ENCODE measurements at places on chromosomes 1 and 21.
A peak's percentile ranks its signal among the peaks of the same experiment; 100 is the strongest.

- no peak for DNase-seq
Observed at GRCh38 chr1:31981972-31982371, 31.7 kb upstream of the KHDRBS1 start.

DNA sequence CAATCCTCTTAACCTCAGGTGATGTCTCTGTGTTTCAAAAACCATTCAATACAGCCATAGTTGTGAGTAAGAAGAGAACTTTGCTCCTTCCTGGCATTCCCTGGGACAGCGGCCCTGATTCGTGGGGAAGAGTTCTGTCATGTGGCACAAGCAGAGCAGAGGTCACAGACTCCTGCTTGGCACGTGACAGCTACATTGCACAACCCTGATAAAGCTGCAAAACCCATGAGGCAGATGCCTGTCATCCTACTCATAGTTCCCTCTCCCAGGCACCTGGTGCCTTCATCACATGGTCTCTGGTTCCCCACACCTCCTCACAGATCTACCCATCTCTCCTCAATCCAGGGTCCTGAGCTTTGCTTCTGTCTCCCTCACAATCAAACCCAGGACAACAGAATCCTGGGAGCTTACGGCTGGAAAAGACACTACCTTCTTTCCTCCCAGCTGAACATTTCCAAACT is 70.8 kb downstream of the PLPP3 start:
- DNase-seq: no peak

DNA sequence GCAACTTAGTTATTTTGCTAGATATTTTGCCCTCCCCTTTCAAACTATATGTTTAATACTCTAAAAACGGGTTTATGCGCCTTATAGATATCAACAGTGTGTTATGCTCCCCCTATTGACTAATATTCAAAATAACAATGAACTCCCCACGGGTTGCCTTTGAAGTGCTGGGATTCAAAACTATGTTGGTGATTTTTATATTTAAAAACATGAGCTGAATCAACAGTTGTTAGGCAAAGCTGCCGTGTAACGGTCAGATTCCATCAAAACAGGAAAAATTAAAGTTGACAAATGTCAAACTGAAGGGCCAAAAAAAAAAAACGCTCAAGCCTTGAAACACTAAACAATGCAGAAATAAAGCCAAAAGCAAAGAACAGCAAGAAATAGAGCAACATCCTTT is 2.5 kb downstream of the TGFBR3 start:
- no peak for DNase-seq

- DNase-seq: no peak
Observed at GRCh38 chr21:45292399-45293219, 4.9 kb upstream of the POFUT2 start.

DNA sequence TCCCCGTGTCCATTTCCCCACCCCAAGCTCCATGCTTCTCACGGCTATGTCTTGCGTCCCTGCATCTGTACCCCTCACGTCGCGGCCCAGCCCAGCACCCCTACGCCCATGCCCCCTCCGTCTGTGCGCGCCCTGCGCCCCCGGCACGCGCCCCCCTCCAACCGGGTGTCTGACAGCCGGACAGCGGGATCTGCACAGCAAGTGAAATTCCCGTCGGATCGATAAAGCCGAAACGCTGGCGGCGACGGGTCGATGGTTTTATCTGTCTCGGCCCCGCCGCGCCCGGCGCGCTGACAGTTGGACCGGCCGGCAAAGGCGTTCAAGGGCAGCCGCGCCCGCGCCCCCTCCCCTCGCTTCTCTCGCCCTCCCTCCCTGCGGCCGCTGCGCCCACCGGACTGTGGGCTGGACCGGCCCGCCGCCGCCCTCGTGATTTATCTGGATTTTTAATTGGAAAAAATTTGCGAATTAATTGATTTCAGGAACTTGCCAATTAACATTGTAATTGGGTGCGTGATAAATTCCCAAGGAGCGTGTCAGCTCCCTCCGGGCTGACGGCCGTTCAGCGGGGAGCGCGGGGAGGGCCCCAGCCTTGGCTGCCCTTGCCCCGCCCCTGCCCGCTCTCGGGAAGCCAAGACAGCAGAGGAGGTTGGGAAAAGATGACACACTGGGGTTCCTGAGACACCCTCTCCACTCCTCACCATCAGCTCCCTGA is 57.1 kb downstream of the TMEM53 start:
- DNase-seq: no peak

GRCh38 chr1:94335950-94336349 is 82.2 kb upstream of the ABCD3 start:
- peak; percentile 41 for DNase-seq

DNA sequence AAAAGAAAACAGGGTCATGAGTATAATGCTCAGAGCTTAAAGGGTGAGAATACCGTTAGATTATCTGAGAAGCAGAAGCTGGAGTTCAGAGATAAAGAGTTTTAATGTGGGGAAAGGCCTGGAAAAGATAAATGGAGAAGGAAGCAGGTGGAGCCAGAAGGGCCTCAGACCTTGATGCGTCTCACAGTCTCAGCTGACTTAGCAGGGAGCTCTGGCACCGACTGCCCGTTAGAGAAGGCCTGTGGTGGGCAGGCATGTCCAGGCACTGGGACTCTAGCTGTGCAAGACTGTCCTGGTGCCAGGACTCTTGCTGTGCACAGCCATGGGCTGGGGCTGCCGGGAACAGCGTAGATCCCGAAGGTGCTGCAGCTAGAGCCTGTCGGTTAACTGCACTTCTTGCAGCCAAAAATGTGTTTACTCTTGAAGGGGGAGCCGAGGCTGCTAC is 3.8 kb upstream of the SLAMF9 start:
- peak; percentile 41 for DNase-seq

GRCh38 chr1:211469938-211470529 is 21.9 kb downstream of the RD3 start:
- peak; percentile 83 for DNase-seq

- no peak for DNase-seq
Observed at GRCh38 chr1:162291000-162291399, 85.7 kb downstream of the SPATA46 start.

- DNase-seq: no peak
Observed at GRCh38 chr1:40710581-40711315, 19.2 kb downstream of the NFYC start.

DNA sequence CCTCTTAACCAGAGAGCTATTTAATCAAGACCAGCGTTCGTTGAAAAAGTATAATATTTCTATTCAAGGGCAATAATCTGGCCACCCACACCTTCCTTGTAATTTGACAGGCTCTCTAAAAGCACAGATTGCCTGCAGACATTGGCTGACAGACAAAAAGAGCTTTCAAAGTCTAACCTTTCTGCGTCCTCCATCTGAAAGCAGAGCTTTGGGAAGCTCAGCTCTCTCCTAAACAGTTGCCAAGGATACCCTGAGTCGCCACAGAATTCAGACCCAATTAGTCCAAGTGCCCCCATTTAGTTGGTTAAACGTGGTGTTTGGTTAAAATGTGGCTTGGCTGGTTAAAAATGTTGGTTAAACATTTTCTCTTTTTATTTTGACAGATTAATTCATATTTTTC is 33.7 kb upstream of the PLA2G2C start:
- DNase-seq: no peak

DNA sequence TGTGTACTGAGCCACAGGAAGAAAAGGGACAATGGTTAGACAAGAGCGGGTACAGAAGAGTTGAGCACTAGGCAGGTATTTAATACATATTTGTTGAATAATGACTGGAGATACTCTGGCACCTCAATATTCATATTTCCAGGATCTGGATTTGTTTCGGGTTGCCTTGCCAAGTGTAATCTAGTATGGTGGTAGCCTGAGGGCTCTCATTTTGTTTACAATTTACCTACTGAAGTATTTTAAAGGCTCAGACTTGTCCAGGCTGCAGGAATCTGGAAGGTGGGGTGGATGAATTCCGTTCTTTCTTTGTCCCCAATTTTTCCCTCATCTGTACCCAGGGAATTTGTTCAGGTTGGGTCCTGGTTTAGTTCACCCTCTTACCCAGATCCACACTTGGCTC is 95.0 kb downstream of the CACHD1 start:
- no peak for DNase-seq
